ENCODE measurements at places on chromosomes 4 and X. TPM values are rescaled to one million over a fixed set of nuclear protein-coding genes. Genes with fewer than 3 reads are reported as not detected.

AKAP14 gene
- total RNA-seq: not detected

AMTN gene
- 0.09 TPM for total RNA-seq

SPANXN2 gene
- total RNA-seq: not detected

TXLNG gene
- total RNA-seq: 17.4 TPM

EMCN gene
- total RNA-seq: not detected

XKRX gene
- 0.27 TPM for total RNA-seq

ARHGEF6 gene
- total RNA-seq: 0.15 TPM

PDZD4 gene
- 2.7 TPM for total RNA-seq

SAGE1 gene
- total RNA-seq: 0.02 TPM

VEGFD gene
- 0.32 TPM for total RNA-seq

NHSL2 gene
- total RNA-seq: 0.49 TPM

GLRB gene
- total RNA-seq: 0.79 TPM

ARMCX4 gene
- total RNA-seq: 0.43 TPM

SSX3 gene
- total RNA-seq: not detected

Measured in A549 treated with CpdA at 1 μM for 4 hours (cell line).